ENCODE measurements at places on chromosomes 6 and 20. TPM values are rescaled to one million over a fixed set of nuclear protein-coding genes. Genes with fewer than 3 reads are reported as not detected.

- no peak for DNase-seq
Measured at GRCh38 chr6:39441301-39441700, 118.8 kb upstream of the KCNK16 start.

GRCh38 chr6:97133067-97133466, 149.9 kb downstream of the MMS22L start:
- no peak for DNase-seq

DNA sequence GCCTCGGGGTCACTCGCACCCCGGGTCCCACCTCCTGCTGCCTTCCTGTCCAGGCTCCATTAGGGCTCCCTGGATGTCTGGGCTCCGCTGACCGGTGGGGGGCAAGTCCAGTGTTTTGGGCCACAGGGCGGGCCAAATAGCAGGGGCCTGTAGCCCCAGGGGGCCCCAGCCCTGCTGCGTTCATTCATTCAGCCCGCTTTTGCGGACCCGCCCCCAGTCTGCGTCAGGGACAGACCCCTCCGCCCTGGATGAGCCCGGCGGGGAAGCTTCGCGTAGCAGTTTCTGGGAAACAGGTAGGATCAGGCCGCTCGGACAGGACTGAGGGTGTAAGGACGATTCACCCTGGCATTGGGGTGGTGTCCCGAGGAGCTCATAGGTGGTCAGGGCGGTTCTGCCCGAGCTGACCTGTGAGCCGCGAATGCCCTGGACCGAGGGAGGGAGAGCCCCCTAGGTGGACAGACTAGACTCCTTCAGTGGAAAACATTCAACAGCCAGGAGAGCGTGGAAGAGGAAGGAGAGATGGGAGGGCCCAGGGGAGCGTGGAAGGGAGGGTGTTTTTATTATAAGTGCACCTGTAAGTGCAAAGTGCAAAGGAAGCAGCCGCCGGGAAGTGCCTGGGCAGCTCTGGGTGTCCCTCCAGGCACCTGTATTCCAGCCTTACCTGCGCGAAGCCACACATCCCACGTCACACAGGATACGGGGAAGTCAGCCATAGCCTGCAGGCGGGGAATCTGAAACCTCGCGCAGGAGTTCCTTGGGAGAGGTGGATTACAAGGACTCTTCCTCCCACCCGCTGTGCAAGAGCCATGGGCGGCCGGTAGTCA, 662 bp downstream of the ENTPD6 start:
- no peak for DNase-seq

GRCh38 chr6:118706702-118707101, 55.3 kb upstream of the CEP85L start:
- DNase-seq, result no peak

- DNase-seq, result no peak
Measured at GRCh38 chr6:150253489-150253888, 110.6 kb downstream of the PPP1R14C start.

GRCh38 chr6:106773996-106774629, 144.7 kb downstream of the QRSL1 start:
- DNase-seq, result peak; percentile 22

DNA sequence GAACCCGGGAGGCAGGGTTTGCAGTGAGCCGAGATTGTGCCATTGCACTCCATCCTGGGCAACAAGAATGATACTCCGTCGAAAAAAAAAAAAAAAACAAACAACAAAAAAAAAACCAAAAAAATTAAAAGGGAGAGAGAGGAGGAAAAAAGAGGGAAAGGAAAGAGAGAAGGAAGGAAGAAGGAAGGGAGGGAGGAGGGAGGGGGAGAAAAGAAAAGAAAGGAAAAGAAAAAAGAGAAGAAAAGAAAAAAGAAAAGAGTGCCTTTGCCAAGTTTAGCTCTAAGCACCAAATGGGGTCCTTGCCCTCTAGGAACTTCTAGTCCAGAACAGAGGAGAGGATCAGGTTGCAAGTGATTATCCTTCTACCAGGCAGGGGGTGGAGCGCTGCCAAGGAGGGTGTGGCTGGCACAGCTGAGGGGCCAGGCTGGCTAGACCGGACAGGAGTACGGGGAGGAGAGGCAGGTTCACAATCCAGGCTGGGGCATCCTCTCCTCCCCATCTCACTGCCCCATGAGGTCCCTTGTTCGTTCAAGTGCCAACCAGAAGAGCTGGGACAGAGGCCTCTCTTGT, 19.1 kb downstream of the GNAS start:
- no peak for DNase-seq

GRCh38 chr6:35829306-35829705, 24.2 kb downstream of the LHFPL5 start:
- no peak for DNase-seq

DNA sequence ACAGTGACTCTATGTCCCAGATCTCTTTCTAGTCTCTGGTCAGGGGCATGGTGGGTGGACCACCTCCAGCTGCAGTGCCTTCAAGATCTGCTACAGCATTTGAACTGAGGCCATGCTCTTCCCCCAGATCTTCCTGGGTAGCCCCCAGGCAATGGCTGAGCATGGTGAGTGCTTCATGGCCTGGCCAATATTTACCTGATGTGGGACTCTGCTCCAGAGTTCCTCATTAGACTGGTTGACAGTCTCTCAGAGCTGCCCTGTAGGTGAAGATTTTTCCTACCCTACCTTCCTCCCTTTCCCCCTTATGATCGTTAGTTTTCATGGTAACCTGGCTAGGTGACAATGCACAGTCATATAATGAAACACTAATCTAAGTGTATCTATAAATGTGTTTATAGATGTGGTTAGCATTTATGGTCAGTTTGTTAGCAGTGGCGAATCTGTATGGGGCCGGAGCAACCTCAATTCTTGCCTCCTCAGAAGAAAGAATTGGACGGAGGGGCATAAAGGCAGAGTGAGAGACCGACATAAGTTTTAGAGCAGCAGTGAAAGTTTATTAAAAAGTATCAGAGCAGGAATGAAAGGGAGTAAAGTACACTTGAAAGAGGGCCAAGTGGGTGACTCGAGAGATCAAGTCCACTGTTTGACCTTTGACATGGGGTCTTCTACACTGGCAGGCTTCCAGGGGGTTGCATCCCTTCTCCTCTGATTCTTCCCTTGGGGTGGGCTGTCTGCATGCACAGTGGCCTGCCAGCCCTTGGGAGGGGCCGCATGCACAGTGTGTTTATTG, 256.3 kb downstream of the CD83 start:
- DNase-seq, result no peak

DNA sequence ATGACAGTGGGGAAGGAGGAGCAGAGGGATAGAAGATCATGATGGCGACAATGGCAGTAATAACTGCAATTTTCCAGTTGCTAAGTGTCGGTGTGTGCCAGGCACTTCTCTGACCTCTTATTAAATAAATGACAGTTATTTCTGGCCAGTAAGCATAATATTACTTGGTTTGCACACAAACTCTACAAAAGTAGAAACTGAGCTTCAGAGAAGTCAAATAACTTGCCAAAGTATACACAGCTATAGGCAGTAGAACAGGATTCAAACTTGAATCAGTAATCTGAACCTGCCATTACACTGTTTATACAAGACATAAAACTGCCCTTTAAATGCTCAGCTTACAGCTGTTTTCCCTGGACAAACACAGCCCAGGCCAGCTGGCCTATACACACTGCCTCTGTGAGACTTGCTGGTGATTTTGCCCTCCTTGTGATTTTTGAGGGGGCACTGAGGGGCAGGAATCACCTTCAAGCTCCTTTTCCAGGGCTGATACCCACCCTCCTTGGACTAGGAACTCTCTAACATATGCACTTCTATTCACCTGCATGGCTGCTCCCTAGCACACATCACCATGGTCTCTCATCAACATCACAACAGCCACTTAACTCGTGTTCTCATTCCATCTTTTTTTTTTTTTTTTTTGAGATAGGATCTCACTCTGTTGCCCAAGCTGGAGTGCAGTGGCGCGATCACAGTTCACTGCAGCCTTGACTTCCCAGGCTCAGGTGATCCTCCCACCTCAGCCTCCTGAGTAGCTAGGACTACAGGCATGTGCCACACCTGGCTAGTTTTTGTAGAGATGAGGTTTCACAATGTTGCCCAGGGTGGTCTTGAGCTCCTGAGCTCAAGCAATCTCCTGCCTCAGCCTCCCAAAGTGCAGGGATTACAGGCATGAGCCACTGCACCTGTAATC, 63.6 kb downstream of the SLC23A2 start:
- no peak for DNase-seq

DNA sequence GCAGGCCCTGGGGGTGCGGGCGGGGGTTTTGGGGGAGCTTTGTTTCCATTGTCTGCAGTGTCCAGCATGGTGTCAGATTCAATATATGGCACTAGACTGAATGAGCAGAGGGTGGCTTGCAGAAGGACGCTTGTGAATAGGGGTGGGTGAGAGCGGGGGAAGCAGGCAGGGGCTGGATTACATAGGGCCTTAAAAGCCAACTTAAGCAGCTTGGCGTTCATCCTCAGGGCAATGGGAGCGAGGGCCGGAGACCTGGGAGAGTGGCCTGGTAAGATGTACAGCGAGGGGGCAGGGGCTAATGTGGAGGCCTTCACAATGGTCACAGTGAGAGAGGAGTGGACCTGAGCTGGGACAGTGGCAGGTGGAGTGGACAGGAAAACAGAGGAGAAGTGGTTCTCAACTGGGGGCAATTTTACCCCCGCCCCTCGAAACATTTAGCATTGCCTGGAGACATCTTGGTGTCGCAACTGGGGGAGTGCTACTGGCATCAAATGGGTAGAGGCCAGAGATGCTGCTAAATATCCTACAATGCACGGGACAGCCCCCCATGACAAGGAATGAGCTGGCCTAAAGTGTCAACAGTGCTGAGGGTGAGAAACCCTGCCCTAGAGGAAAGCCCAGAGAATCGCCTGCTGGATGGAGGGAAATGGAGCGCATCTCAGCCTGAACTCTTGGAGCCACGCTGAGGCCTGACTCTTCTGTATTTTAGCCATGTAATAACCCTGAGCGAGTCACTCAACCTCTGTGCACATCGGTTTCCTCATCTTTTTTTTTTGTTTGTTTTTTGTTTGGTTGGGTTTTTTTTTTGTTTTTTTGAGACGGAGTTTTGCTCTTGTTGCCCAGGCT, 15.1 kb upstream of the BAK1 start:
- DNase-seq, result no peak

- no peak for DNase-seq
Measured at GRCh38 chr6:11296449-11297375, 64.2 kb upstream of the NEDD9 start.

GRCh38 chr20:37257988-37258387, 3.6 kb downstream of the GHRH start:
- no peak for DNase-seq

DNA sequence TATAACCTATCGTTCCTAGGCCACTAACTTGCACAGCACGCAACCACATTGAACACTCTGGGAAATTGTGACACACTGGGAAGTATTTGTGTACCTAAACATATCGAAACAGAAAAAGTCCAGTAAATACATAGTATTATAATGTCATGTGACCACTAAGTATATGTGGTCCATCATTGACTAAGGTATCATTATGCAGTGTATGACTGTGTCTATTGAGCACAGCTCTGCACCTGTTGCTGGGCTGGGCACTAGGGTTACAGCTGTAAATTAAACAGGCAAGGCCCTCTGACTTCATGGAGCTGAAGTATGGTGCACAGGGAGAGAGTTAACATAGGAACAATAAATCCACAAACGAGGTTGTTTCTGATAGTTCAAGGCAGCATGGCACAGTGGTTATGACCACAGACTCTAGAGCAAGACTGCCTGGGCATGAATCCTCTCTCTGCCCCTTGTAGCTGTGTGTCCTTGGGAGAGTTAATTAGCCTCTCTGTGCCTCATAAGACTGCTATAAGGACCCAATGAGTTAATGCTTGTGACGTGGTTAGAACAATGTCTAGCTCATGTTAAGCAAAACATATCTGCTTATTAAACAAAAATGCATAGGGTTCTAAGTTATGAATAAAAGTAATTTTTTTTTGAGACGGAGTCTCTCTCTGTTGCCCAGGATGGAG, 10.6 kb downstream of the BCAS1 start:
- DNase-seq, result no peak

GRCh38 chr6:87639373-87639772, 49.4 kb downstream of the ORC3 start:
- DNase-seq, result no peak

- DNase-seq, result peak; percentile 26
Measured at GRCh38 chr20:33859157-33859695, 48.1 kb downstream of the CHMP4B start.

DNA sequence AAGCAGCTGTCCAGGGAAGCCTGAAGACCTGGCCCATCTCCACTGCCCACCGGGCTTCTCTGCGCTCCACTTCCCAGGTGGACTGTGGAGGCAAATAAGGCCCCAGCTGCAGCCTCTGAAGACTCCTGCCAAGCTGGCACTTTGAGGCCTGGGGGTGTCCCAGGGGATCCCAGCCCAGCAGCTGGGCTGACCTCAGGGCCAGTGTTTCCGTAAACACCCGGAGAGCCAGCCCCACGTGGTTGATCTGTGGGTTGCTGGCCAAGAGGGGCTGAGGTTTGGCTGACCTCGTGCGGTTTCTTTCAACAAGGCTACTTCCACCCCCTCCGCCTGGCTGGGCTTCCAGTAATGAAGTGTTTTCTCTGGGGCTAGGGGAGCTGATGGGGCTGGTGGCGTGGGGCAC, 12.4 kb upstream of the CCN5 start:
- DNase-seq, result peak; percentile 69

DNA sequence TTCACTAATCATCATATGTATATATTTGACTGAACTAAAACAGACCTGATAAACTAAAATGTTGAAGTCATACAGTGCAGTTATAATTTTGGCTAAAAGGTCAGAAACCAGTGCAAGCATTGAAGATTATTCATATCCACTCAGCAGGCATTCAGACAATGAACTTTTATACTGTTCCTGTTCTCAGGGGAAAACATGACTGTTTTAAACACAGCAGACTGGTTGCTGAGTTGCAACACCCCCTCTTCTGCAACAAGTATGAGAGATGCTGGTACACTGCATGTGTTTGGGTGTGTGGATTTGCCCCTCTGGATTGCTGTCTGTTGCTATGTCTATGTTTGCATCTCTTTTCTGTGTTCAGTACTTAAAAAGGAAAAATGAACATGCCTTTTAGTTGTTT, 206.8 kb downstream of the EYA4 start:
- no peak for DNase-seq

DNA sequence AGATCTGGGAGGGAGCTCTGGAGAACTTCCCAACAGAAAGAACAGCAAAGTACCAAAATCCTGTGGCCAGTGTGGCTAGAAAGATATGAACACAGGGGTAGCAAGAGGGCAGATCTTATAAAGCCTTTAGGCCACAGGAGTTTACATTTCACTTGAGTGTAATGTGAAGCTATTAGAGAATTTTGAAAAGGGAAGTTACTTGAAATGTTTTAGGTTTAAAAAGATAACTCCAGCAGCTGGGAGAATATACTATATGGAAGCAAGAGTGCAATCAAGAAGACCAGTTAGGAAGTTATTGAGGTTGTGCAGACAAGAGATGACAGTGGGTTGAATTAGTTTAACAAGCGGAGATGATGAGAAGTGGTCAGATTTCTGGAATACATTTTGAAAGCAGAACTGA, 7.9 kb downstream of the SUPT3H start:
- no peak for DNase-seq

GRCh38 chr6:119728220-119728750, 378.7 kb upstream of the MAN1A1 start:
- DNase-seq, result no peak

SAPCD1 gene
- polyA plus RNA-seq, result 10.9 TPM

MAPK14 gene
- polyA plus RNA-seq, result 32.4 TPM

SOX12 gene
- polyA plus RNA-seq, result 21.5 TPM

AAR2 gene
- 26.0 TPM for polyA plus RNA-seq

ETV7 gene
- polyA plus RNA-seq, result 0.20 TPM

C20orf141 gene
- not detected for polyA plus RNA-seq

FERMT1 gene
- 0.34 TPM for polyA plus RNA-seq

SERINC1 gene
- polyA plus RNA-seq, result 140 TPM

TRIM31 gene
- polyA plus RNA-seq, result not detected

DYNLT2 gene
- 2.9 TPM for polyA plus RNA-seq

SGK2 gene
- polyA plus RNA-seq, result 0.49 TPM

HSD17B8 gene
- polyA plus RNA-seq, result 11.5 TPM

MAS1 gene
- 0.29 TPM for polyA plus RNA-seq

Measured in muscle of back (tissue), 13 donors.